H54 (cell line): ENCODE measurements at places on chromosomes 16 and 17.
A peak's percentile ranks its signal among the peaks of the same experiment; 100 is the strongest.

DNA sequence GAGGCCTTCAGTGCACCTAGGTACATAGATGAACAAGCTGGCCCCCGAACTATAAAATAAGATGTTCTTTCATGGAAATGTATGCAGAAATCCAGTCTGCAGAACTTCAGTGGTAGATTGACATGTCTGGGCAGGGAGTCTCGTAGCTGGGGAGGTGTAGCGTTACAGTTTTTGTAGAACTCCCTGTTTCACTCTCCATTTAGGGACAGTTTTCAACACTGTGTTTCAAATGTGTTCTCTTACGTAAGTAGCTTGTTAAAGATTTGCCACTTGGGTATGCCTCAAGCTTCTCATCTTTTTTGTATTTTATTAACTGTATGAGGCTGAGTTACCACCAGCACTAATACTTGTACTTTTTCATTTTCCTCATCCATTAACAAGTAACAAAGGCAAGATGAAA is 46.6 kb downstream of the PLD6 start:
- no peak for DNase-seq

- peak; percentile 78 for DNase-seq
These were observed at the start of the genes IFT20 and TNFAIP1 for GRCh38 chr17:28335201-28335958. IFT20 (minus strand) TSS chr17:28335472; CDS start chr17:28331985, 3,487 bp downstream. TNFAIP1 (plus strand) TSS chr17:28335761; CDS start chr17:28339522, 3,761 bp downstream.

- no peak for DNase-seq
These were observed 1.7 kb downstream of the FZD2 start for GRCh38 chr17:44558710-44559633.

DNA sequence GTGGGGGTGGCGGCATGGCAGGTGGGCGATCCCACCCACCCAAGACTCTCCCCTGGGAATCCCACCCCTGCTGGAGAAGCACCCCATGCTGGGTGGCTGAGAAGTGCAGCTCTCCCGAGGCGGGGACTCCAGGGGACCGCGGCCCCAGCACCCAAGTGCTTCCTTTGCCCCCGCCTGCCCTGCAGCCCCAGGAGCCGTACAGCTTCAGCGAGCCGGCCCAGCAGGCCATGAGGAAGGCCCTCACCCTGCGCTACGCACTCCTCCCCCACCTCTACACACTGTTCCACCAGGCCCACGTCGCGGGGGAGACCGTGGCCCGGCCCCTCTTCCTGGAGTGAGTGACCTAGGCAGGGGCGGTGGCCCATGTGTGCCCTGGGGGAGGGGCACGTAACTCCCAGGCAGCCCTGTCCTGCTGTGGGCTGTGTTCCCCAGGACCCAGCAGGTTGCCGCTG is 11.7 kb downstream of the GAA start:
- no peak for DNase-seq

- DNase-seq, result no peak
These were observed 253.2 kb downstream of the PRKCA start for GRCh38 chr17:66555605-66556004.

DNA sequence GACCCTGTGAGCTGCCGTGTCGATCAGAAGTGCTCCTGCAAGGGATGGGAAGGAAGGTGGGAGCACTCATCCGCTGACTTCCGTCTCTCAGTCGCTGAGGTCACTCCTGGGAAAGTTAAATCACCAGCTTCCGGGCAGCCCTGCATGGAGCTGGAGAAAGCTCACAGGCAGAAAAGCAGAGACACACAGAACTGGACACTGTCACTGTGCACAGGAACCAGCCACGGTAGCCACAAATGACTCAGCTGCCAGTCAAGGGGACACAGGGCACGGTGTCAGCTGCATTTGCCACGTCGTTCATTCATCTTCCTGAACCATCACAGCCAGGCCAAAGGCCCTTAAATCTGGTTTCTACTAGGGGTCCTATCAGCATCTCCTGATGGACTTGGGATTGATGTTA is 226.4 kb upstream of the PSMD7 start:
- DNase-seq, result no peak

DNA sequence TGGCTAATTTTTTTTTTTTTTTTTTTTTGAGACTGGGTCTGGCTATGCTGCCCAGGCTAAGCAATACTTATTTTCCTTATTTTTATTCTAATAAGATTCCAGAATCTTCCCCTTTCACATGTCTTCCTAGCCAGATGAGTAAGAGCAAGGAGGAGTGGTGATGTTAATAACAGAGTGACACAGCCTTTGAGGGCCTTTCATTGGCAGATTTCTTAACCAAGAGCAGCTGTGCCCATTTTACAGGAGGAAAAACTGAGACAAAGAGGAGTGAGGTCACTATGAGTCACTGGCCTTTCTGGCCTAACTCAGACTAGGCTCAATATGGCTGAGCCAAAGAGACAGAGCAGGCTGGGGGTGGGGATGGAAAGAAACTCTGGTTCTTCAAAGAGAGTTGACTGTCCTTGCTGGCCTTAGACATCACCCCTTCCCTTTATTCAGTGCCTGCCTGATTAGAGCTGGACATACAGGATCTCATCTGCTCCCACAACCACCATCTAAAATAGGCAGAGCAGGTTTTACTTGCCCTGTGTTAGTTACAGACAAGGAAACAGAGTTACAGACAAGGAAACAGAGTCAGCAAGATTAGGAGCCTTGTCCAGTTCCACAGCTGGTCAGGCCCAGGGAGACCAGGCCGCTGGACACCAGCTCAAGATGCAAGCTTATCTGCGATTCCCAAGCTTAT is 50.0 kb upstream of the TOB1 start:
- DNase-seq, result no peak

DNA sequence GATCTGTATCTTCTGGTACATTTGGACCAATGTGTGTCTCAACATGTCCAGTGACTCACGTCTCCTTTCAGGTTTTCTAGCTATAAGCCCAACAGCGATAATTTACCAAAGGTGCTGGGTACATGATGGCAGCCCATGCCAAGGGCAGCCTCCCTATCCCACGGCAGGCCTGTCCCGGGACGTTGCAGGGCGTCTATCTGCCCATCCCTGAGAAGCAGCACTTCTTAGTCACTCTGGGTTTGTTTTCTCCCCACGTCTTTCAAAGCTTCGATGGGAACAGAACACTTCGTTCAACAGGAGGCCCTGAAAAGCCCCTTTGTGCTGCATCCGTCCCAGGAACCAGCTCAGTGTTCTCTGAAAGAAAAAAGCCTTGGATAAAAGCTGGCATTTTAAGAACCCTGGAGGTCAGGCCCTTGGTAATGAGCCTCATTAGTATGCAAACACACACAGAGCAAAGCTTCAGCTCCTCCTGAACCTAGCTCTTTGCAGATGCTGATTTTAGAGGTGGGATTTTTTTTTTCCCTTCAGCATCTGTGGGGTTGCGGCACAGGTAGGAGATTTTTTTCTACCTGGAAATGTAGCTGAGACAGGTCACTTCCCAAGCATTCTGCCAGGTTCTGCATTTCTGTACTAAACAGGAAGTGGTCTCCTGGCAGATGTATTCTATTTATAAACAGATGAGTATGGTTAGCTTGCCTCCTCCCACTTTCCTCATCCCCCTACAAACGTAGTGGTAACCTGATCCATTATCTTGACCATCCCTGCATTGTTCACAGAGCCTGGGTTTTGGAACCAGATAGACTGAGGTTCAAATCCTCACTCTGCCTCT is 17.5 kb upstream of the MT4 start:
- no peak for DNase-seq

DNA sequence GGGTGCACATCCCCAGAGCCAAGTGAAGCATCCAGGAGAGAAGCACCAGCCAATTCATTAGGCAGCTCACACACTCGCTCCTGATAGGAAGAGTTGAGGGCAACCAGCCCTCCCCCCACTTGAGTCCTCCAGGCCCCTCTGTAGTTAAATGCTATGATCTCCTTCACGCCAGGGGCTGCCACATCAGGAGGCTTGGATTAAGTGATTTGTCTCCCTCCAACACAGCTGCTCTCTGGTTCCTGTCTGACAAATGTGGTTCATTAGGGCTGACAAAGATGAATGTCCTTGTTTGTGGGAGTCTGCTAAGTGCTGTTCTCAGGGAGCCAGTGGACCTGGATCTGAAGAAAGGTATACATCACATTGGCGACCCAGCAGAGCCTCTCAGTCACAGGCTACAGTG is 94.5 kb upstream of the WSCD1 start:
- DNase-seq, result no peak

GRCh38 chr17:14302091-14302430 is 1.2 kb downstream of the HS3ST3B1 start:
- no peak for DNase-seq

GRCh38 chr16:47732122-47732521 is 271.0 kb downstream of the PHKB start:
- DNase-seq, result no peak
